ENCODE measurements at places on chromosomes 2 and 18.

DNA sequence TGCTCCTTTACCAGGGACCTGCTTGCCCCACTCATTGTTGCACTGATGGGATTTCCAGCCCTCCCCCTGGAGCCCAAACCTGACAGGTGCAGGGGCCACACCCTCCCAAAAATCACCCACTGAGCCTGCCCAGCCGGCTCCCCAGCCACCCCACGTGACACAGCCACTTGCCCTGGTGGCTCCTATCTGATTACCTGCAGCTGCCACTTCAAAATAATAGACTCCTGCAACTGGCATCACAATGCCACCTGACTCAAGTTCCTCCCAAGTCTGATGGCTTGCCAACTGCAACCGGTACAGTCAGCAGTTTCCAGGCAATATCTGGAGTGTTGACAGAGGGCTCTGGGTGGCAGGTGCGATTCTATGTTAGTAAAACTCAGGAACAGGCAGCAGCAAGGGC lies 66.2 kb downstream of the CRACDL start:
- peak; percentile 84 for DNase-seq

GRCh38 chr2:238043851-238044250 lies 16.9 kb upstream of the SCLY start:
- no peak for DNase-seq

- no peak for DNase-seq
These were observed 9.0 kb downstream of the CDKL4 start for GRCh38 chr2:39234754-39235153.

DNA sequence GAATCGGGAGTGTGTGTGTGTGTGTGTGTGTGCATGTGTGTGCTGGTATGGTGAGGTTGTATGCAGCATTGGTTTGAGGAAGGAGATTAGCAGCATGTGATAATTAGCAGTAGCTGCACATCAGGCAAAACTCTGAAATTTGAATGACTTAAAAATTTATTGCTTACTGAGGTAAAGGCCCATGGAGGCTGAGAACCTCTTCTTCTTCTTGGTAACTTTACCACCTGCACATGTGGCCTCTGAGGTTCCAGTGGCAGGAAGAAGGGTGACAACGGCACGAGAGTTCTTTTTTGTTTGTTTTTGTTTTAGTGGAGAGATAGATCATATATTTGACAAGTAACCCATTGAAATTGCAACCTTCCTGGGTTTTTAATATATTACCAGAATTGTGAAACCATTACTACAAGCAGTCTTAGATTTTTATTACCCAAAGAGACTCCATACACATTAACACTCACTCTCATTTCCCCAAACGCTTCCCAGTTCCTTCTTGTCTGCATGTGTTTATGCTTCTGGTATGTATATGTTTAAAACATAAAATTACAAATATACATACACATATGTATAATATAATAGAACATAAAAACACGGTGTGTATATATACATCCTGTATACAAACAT lies 292.1 kb downstream of the PTGR3 start:
- DNase-seq = no peak

DNA sequence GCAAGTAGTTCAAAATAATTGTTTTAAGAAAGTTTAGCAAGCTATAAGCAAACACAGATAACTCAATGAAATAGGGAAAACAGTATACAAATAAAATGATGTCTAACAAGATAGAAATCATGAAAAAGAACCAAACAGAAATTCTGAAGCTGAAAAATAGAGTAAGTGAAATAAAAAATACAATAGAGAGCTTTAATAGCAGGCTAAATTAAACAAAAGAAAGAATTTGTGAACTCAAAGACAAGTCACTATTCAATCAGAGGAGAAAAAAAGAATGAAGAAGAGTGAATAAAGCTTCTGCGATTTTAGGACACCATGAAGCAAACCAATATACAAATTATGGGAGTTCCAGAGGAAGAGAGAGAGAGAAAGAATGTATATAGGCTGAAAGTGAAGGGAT lies 576.8 kb downstream of the STK39 start:
- no peak for DNase-seq

DNA sequence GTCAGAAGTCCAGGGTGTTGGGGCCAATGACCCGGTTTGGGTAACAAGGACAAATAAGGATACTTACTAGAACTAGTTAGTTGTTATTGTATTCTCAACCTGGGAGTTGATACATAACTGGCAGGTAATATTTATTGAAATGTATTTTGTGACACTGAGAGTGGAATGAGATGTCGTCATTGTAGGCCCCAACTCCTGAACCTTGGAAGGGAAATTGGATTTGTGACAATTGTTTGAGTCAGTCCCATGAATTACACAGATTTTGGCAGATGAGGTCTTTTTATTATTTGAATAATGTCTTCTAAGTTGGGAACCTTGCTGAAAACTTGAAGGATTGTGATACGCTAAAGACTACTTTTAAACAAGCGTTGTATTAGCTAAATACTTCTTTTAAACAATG lies 5.1 kb downstream of the TIMM21 start:
- DNase-seq = no peak

DNA sequence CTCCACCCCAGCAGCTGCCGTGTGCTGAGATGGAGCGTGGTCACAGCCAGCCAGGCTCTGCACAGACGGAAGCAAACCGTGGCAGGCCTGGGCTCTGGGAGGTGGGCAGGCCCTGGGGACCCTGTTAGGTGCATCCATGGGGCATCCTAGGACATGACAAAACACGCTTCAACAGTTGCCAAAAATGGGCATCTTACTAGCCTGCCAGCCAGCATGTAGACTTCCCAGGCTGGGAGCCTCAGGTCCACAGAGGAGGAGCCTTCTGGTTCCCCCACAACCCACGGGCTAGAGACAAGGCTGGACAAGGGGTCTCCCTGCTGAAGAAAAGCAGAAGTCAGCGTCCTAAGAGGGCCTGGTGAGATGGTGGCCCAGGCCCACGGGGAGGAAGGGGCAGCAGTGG lies 139.5 kb downstream of the HDAC4 start:
- no peak for DNase-seq

DNA sequence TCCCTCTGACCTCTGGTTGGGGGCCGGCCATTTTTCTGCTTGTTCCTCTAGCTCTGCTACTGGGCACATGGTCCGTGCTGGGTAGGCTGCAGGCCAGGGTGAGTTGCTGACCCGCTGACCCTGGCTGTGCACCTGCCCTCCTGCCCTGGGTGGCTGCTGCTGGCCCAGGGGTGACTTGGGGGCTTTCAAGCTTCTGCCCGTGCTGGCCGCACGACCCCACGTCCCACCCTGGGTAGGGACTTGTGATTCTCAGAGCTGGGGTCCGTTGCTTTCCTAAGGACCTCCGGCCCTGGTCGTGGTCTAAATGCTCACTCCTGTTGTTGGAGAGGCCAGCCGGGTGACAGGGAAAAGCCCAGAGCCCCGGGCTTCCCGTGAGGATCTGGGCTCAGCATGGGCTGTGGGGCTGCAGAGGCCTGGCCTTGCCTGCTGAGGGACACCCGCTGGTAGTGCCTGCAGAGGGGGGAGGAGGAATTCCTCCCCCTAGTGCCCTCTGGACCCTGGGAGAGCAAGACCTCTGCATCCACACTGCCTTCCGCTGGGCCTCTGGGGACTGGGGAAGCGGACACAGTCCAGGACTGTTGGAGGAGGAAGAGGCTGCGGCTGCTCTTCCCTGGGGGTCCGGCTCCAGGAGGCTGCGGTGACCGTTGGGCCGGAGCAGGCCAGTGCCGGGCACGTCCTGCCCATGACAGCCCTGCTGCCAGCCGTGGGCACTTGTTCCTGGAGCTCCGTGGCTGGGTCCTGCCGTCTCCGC lies 6.3 kb upstream of the GAL3ST2 start:
- DNase-seq = peak; percentile 52

DNA sequence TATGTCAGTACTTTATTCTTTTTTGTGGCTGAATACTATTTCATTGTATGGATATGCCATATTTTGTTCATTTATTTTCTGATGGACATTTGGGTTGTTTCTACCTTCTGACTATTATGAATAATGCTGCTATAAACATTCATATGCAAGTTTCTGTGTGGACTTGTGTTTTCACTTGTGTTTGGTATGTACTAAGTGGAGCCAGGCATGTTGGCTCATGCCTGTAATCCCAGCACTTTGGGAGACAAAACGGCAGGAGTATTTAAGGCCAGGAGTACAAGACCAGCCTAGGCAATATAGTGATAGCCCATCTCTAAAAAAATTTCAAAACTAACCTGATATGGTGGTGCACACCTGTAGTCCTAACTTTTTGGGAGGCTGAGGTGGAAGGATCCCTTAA lies 23.3 kb downstream of the MARCHF7 start:
- DNase-seq = no peak

DNA sequence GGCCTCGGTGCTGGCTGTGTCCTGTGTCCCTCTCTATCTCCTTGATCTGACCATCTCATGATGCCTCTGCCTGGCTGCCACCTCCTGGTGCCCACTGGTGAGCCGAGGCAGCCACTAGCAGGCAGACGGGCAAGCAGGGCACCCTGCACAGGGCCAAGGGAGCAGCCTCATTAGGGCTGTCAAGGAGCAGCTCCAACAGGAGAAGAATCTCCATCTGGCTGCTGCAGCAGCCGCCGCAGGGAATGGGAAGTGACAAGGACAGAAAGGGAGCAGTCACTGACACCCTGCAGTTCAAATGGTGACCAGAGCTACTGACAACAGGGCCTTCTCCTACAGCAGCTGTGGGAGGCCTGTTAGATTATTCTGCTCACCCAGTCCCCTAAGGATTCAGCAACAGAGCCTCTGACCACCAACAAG lies 32.6 kb downstream of the ALPK2 start:
- no peak for DNase-seq

- DNase-seq = no peak
These were observed 8.6 kb downstream of the ITPRID2 start for GRCh38 chr2:181900007-181900651.

- no peak for DNase-seq
These were observed 679.6 kb downstream of the MBD2 start for GRCh38 chr18:53544917-53545316.

DNA sequence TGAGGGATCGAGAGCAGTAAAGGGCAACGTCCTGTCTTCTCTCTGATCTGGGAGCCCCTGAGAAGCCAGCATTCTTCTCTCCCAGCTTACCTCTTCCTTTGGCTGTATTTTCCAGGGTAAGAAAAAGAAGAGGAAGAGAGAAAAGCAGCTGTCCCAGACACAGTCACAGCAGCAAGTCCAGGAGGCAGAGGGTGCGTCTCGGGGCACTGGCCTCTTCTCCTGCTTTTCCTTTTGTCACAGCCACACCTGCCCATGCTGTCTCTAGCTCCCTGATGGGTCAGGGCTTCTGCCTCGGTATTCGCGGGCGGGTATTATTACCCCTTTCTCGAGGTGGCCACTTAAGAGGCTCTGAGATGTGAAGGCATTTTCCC lies 20.3 kb downstream of the TGOLN2 start:
- DNase-seq = no peak

Measured in mucosa of descending colon (tissue), 3 donors.